ENCODE measurements at places on chromosomes 7 and 10. TPM values are rescaled to one million over a fixed set of nuclear protein-coding genes. Genes with fewer than 3 reads are reported as not detected.

DNA sequence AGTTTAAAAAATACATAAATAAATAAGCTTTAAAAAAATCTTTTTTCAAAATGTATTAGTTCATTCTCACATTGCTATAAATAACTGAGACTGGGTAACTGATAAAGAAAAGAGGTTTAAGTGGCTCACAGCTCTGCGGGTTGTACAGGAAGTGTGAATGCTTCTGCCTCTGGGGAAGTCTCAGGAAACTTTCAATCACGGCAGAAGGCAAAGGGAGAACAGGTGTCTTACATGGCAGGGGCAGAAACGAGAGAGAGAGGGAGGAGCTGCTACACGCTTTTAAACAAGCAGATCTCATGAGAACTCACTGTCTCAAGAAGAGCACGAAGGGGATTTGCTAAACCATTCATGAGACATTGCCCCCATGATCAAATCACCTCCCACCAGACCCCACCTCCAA is 114.6 kb downstream of the DNAJC1 start:
- no peak for DNase-seq

DNA sequence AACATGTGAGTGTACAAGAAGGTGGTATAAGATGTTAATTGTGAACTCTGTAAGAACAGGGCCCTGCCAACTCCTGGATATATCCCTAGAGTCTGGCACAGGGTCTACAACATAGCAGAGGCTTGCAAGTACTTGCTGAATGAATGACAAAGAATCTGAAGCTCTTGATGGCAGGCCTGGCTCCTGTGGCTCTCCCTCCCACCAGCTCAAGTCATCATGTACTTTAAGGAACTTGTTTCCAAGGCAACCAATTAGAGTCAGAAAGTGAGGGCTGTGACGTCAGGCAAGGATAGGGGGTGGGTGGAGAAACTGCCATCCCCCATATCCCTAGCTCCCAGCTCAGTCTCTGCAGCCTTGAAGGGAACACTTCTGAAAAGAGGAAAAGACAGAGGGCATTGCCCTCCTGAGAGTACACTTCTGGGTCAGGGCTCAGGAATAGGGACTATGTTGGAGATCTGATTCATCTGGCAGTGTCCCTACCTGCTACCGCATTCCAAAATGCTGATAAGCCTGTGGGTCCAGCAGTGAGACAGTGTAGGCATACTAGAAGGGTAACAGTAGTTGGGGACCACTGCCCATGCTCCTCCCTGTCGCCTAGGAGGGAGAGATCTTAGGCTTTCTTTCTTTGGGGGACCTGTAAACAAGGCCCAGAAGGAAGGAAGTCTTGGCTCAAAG is 34.6 kb upstream of the BTRC start:
- DNase-seq: no peak

DNA sequence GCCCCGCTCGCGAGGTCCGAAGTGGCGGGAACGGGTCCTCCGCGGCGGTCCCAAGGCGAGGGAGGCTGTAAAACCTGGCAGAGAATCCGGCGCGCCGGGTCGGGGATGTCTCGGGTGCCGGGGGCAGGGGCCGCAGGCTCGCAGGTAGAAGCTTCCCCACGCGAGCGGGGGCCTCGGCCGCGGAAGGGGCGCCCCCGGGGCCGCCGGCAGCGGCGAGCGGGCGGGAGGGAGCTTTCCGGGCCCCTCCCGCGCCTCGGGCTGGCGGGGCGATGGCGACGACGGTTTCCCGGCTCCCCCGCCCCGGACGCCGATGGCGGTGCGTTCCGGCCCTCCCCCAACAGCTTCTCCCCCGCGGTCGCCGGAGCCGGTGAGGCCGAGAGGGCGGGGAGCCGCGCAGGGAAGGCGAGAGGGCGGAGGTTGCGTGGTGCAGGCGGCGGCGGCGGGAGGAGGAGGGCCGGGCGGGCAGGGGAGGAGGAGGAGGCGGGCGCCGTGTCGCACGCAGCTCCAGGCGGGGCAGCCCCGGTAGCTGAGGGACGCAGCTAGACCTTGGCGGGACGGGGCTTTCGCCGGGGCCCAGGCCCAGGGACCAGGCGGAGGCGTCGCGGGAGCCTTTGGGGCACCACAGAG is at the start of gene CUL1:
TSS of gene CUL1 (plus strand) at position 507 of the 627 bp plus-strand sequence. CDS start 31,220 bp downstream, outside the sequence.
- peak; percentile 92 for DNase-seq

DNA sequence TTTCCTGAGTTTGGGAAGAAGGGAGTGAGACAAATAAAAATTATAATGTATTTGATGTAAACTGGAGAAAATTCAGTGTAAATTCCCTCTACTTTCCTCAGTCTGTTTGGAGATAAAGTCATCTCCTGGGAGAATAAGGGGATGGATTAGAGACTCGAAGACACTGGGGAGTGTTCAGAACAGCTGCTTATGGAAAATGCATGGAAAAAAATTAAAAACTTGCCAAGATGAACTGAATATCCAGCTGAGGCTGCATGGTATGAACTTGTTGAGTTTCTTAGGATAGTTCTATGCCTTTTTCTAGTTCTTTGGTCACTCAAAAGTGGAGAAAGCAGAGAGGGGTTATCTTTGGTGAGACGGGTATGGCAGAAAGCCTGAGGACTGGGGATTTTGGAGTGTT is 210.5 kb downstream of the BICC1 start:
- DNase-seq: no peak

- no peak for DNase-seq
These were observed 40.0 kb downstream of the C10orf120 start for GRCh38 chr10:122659651-122660050.

DNA sequence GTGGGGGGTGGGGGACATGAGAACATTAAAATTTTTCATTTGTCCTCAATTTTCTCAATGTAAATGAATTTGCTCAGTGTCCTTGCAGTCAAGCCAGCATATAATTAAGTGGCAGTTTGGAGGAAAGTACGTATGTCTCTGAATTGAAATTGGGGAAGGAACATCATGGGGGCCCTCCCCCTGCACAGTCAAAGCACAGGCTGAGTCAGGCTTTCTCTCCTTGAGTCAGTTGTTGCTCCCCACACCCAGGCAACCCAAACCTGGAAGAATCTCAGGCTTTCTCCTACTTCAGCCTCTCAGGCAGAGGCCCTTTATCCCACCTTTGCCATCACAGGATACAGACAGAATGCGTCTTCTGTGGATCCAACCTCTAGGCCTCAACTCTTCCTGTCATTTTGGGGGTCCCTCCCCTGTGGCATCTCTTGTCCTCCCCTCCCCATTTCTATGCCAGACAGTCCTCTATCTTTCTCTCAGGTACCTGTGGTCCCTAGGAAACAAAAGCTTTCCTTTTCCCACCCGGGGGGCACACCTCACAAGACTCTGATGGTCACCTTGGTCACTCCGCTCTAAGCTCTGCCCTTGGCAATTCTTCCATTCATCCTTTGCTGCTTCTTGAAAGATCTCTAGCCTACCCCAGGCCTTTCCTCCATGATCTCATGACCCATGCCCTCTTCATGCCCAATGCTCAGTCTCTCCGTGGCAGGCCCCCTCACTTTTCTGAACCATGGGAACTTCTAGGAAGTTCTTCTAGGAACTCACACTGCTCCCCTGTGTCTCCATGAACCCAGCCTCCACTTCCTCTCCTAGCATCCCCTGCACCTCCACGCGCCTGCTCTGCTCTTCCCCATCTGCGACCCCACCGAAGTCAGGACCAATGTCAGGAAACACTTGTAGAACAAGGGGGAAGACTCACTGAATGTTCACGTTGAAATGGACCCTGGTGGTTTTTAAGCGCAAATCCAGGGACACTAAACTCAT is 40.4 kb downstream of the CREB3L2 start:
- DNase-seq: no peak

GRCh38 chr10:67596641-67597040 is 99.4 kb downstream of the CTNNA3 start:
- DNase-seq: no peak

GRCh38 chr7:18419456-18419855 is 76.1 kb upstream of the HDAC9 start:
- no peak for DNase-seq

- no peak for DNase-seq
These were observed 69.2 kb downstream of the DNAJC1 start for GRCh38 chr10:21934307-21934706.

- DNase-seq: peak; percentile 76
These were observed 10.7 kb downstream of the PSAP start for GRCh38 chr10:71840177-71840957.

GRCh38 chr7:28685242-28685643 is 272.9 kb downstream of the TRIL start:
- peak; percentile 38 for DNase-seq

DNA sequence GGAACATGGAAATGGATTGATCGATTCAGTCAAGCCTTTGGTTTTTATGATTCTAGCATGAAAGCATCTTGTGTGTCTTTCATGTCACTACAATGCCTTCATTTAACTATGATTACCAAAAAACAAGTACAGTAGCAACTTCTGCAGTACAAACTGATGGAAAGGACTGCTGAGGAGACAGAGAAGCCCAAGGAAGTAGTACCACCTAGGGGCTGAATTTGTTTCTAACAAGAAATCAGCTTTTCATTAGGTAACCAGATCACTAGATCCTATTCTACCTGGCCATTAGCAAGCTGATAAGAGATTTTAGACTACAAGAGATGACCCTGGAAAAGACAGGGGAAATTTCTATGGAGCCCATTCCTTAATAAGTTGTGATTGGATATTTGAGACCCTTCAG is 3.2 kb upstream of the IFIT1 start:
- DNase-seq: no peak

DNA sequence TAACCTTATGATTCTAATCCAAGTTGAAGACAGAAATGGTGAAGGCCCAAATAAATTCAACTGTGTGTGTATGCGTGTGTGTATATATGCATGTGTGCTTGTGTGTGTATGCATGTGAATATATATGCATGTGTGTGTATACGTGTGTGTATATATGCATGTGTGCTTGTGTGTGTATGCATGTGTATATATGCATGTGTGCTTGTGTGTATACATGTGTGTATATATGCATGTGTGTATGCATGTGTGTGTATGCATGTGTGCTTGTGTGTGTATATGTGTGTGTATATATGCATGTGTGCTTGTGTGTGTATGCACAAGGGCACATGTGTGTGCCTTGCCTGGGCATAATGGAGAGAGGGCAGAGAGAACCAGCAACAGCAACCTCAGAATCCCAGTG is 184.7 kb upstream of the PLPP4 start:
- no peak for DNase-seq

DNA sequence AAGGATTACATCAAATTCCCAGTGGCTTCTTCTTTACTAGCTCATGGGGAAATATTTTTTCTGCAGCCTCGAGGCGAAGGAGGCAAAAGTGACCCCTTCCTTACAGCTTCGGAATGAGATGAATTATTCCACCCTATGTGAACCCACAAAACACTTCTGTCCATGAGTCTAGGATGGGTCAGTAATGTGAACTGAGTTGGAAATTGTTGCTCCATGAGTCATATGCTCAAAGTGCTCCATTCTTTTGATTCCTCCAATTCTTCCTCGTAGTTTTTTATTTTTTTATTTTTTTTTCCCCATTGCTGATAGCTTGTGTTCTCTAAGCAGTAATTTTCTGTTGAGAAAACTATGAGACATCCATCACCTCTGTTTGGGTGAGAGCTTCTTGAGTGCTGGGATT is 31.7 kb upstream of the FAM204A start:
- no peak for DNase-seq

GRCh38 chr7:29969738-29970137 is 19.9 kb downstream of the SCRN1 start:
- DNase-seq: no peak

Gene ANKRD61
- 0.22 TPM for total RNA-seq

Gene VOPP1
- total RNA-seq: 17.9 TPM

Gene CALU
- total RNA-seq: 197 TPM

Gene EN2
- not detected for total RNA-seq

Gene LEP
- total RNA-seq: not detected

Gene FOXP2
- 1.7 TPM for total RNA-seq

Gene OGDHL
- total RNA-seq: 11.2 TPM
